Femur (tissue), 1 donor: ENCODE measurements at places on chromosomes 5 and 9.

- DNase-seq = no peak
These were observed 48.3 kb upstream of the SPATA31C2 start for GRCh38 chr9:88186495-88187110.

DNA sequence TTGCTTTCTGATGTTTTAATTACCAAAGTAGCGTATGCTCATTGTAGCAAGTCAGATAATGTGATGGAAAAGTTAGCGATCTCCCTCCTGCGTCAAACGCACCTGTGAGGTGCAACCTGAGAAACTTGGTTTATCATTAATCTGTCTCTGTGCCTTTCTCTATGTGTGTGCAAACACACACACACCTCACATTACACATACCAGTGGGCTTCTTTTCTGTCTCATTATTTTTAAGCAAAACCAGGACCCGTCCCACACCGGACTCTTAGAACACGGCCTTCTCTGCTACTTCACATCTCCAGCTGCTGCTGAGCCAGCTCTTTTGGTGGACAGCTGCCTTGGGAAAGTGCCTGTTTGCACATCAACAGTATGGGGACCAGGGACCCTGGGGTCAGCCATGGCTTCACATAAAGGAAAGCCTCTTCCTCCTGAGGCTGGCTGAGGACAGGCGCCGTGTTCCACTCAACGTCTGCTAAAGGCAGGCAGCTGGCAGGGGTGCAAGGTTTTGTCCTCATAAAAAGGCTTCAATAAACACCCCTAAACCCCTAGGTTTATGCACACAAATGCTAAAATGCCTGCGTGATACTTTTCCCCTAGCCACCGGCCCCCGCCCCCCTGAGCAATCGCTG lies 44.2 kb downstream of the MRPL36 start:
- peak; percentile 7 for DNase-seq

- no peak for DNase-seq
These were observed 86.9 kb upstream of the TTC23L start for GRCh38 chr5:34751807-34752736.

DNA sequence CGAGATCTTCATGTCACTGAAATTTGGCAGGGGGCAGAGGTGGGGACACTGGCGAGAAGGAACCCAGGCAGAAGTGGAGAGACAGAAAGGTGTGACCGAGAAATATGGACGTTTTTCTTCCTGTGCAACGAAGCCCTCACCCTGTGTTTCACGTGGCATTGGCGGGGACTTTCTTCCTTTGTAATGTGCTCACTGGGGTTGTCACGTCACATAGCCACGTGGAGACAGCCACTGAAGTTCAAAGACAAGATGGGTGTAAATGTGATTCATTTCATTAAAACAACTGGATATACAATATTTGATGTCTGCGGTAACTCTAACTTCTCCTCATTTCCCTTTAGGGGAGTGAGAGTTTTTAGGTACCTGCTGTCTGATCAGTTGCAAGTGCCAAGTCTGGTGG lies 225.7 kb downstream of the FSTL4 start:
- DNase-seq = peak; percentile 2

- DNase-seq = no peak
These were observed 53.7 kb upstream of the DAB2IP start for GRCh38 chr9:121597698-121598166.

DNA sequence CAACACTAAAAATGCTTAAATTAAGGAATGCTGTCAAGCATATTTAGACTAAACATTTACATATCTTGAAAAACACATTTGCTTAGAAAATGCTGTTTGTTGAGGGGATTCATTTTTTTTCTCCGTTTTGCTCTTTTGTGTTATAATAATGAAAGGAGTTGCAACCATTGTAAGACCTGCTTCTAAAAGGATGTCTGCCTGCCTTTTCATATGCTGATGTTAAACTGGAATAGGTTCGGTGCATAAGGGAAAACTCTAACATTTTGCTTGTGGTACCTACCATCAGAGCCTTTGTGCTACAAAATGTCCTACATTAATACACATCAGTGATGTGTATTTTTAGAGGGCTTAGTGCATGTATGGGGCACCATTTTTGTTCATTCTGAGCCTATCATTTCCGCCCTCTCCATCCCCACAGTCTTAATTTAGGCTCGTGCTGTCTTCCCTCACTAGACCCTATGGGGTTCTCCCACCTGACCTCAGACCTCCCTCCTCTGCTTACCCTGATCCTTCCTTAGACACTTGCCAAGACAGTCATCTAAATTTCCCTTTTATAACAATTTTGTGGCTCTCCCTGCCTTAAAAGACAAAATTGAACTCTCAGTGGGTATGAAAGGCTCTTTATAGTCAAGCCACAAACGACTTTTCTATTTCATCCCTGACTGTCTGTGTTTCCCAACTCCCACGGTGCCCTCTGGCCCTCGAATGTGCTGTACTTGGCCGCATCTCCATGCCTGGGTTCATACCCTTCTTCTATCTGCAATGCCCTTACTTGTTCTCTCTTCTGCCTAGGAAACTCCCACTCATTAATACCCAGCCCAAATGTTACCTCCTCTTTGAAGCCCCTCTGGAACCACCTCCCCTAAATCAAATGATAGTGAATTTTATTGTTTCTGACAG lies 61.2 kb downstream of the CMYA5 start:
- no peak for DNase-seq

DNA sequence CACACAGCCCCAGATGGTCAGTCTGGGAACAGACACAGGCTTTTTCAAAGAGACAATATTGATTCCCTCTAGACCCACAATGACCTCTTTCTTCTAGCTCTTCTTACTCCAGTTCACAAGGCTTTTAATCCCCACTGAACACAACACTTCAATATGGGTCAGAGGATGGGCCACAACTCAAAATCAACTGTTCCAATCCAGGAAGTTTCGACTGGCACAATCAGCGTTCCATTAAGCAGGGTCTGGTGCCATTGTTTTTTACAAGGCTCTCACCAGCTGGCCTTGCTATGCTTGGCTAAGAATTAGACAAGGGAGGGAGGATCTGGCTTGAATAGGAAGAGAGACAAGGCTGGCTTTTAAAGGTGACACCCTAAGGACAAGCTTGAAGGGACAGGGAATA lies 199.4 kb upstream of the SLC24A2 start:
- no peak for DNase-seq

DNA sequence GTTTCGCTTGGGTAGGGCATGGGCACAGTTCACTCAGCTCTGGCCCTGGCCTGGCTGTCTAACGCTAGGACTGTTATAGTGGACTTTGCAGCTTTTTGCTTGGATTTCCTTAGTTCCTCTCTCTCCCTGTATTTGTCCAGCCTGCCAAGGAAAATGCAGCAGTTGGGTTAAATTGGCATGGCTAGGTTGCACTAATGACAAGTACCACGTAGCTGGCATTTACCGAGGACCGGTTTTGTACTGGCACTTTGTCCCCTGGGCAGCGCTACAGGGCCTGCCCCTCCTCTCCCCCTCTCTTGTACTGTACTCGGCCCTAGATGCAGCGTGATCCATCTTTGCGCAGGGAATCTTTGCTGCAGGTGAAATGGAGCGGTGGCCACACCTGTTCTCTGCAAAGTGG lies 2.4 kb downstream of the WDR5 start:
- no peak for DNase-seq

DNA sequence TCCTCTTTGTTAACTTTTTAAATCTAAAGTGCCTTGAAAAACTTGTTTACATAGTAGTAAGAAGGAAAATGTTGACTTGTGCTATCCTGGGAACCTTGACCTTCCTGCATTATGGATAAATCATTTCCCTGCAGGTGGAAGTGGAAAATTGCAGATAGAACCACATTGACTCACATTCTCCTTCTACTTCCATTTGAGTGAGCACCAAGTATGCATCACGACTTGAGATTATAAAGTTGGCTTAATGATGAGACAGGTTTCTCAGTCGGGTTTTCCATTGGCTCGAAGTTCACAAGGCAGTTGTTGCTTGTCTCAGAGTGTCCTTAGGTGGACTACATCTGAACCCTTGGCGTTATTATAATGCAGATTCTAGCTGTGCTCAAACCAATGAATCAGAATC lies 39.9 kb downstream of the DOCK8 start:
- no peak for DNase-seq

GRCh38 chr5:102855681-102856388 lies 100.7 kb downstream of the PAM start:
- DNase-seq = no peak

GRCh38 chr5:115033861-115034260 lies 135.8 kb downstream of the TRIM36 start:
- DNase-seq = peak; percentile 22

DNA sequence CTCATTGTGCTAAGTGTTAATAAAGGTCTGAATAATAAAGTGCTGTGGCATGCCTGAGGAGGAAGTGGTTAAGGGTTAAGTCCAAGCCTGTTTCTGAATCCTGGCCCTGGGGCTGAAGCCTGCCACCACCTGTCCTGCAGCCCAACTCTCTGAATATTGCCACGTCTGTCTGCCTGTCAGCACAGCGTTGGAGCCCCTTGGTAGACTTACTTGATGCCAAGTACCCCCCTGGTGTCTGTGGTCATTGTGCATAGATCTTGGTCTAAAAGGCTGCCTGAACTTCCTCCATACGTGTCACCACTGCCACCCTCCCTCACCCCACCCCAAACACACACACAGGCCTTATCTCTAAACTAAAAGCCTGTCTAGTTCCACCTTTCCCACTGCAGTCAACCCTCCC lies 35.4 kb upstream of the SLC2A8 start:
- no peak for DNase-seq

DNA sequence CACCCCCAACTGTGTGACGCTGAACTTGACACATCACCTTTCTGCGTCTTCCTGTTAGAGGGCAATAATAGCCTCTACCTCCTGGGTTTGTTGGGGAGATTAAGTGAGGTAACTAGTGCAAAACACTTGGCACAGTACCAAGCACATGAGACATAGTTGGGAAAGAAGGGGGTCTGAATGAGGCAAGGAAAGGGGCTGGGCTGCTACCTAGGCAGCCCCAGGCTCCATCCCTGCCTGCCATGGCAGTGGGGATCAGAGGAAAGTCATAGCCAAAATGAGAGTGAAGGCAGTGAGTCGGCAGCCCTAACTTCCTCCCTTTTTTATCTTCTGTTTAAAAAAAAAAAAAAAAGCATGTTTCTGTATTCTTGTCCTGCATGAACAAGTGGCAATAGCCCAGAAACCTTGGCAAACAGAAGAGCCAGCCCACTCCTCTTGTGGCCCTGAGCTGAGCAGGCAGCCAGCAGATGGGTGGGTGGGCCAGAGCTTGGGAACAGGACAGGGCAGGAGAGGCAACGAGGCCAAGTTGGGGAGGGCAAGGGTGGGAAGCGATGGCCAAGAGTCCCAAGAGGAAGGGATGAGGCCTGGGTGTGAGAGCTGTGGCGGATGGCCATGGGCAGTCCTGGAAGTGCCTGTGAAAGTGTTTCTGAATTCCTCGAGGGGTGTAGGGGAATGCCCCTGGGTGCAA lies 11.4 kb downstream of the CAMK2A start:
- DNase-seq = no peak

DNA sequence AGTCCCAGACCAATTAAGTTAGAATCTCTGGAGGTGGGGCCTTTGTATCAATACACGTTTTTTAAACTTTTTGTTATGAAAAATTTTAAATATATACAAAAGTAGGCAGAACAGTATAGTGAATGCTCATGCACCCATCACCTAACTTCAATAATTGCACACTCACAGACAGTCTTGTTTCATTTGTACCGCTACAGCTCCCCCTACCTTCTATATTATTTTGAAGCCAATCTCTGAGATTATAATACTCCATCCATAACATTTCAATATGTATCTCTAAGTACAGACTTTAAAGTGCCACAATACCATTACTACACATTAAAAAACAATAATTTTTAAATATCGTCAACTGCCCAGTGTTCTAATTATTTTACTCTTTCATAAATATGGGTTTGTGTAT lies 32.9 kb downstream of the ISL1 start:
- no peak for DNase-seq

GRCh38 chr5:114857941-114858551 lies 311.7 kb downstream of the TRIM36 start:
- peak; percentile 50 for DNase-seq

GRCh38 chr5:170565072-170565471 lies 61.3 kb downstream of the KCNIP1 start:
- no peak for DNase-seq

DNA sequence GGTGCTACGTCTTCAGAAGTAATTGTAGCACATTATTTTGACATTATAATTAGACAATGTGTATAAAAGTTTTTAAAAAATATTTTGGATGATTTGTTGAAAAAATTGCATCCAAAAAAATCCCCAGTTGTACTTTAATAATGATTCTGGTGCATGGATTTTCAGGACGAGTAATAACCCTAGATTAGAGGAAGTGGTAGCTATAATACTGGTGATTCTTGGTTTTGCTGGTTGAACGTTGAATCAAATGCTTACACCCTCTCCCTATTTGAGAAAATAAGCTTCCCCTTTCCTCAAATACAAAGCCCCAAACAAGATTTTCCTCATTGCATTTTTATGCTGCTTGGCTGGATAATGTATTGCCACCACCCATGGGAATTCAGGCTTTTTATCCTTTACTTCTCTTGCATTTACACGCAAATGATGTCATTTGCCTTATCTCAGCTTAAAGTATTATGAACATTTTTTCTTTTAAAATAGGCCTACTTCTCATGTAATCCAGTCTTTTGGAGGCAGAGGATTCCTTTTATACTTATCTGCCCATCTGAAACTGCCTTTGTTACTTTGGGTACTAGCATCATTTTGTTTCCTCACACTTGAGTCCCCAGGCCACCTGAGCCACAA lies 86.3 kb downstream of the UBE2R2 start:
- no peak for DNase-seq

DNA sequence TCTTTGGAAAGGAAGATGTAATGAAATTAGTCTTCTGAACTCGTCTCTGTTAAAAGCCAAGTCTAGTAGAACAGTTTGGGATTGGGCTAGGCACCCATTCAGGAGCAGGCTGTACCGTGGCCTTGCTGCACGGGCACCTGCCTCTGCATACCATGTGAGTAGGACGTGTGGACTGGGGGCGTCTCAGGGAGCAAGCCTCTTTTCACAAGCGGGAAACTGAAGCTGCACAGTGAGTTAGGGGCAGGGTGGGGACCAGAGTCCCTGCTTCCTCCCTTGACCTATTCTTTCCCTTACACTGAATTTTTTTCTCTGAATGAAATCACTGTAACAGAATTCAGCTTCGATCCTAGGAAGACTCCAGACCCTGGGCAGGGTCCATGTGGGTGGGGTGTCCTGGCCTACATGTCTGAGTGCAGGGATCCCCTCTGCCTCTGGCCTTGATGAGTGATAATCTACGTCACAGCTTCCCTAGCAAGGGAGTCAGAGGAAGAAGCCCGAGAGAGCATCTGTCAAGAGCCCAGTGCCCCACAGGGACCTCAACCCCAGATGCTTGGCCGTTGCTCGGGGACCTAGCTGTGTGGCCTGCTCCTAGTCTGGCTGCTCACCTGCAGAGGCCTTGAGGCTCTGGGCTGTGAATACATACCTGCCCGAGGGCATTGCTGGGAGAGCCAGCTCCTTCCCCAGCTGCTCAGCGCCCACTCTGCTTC lies 15.1 kb downstream of the PHF2 start:
- no peak for DNase-seq

GRCh38 chr5:144332265-144332664 lies 161.6 kb downstream of the KCTD16 start:
- DNase-seq = no peak
